NCI-H1694 (cell line): ENCODE measurements at places on chromosomes 7 and 10.
A peak's percentile ranks its signal among the peaks of the same experiment; 100 is the strongest.

DNA sequence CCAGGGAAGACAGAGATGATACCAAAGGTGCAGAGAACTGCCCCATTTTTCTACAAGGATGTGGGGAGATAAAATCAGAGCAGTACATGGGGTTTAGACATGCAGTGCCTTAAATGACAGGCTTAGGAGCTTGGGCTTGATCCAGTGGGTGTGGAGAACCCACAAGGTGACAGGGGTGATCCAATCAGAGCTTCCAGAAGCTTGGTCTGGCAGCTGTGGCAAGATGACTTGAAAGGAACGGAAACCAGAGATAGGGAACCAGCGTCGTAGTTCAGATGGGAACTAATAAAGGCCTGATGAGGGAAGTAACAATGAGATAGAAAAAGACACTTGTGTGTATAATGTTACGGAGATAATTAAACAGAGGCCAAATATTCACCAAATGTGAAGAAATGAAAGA is 80.7 kb downstream of the SLC37A3 start:
- no peak for DNase-seq

DNA sequence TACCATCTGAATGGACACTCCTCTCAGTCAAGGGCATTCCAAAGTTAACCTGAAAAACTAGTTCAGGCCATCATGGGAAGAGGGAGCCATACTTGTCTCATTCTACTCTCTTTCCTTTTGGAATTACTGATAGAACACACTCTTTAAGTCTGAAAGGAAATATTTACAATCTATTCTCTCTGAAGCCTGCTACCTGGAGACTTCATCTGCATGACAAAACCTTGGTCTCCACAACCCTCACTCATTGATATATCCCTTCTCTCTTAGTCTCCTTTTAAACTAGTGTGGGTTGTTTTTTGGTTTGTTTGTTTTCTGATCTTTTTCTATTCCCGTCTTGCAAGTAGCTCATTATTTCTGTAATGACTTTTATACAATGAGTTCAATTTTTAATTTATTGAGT is 169.5 kb downstream of the C1GALT1 start:
- DNase-seq, result no peak

- DNase-seq, result no peak
Observed at GRCh38 chr10:6151087-6151977, 51.4 kb upstream of the PFKFB3 start.

DNA sequence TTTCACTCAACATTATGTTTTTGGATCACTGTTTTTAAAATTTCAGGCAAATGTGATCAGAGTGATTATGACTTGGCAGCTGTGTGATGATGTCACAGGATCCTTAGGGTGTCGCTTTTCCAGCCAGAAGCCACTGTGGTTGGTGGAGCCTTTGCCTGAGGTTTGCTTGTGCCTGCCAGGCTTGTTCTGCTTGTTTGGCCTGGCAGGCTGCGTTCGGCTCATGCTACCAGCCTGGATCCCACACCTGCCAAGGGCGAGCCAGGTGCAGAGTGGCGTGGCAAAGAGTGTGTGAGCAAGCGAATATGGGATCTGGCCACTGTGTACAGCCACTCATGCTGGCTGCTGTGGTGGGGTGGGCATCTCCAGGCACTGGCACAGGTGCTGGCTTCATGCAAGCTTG is 55.7 kb downstream of the ADK start:
- no peak for DNase-seq

DNA sequence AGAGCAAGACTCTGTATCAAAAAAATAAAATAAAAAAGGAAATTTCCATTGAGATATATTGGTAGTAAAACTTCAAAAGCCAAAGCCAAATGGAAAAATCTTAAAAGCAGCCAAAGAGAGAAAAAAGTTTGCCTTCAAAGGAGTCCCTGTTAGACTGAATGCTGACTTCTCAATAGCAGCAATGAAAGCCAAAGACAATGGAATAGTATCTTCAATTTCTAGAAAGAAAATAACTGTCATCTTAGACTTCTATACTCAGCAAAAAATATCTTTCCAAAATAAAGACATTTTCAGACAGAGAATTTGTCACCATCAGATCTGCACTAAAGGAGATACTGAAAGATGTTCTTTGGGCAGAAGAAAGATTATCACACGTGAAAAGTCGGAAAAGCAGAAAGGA is 14.3 kb upstream of the OIT3 start:
- no peak for DNase-seq

DNA sequence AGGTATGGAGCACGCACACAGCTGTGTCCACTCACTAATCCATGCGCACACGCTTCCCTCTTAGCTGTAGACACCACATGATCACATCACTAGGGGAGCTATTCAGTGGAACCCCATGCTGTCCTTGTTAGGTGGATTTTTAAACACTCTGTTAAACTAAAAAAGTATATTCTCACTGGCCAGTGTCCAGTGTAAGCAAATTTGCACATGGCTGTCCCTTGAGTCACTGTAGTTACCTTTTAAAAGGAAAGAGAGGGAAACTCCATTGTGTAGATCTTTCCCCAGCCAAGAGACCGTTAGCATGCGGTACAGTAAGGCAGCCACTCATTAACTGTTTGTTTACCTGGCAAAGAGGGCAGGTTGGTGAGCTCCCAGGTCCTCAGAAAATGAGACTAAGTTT is 81.6 kb upstream of the INSYN2A start:
- DNase-seq, result no peak

DNA sequence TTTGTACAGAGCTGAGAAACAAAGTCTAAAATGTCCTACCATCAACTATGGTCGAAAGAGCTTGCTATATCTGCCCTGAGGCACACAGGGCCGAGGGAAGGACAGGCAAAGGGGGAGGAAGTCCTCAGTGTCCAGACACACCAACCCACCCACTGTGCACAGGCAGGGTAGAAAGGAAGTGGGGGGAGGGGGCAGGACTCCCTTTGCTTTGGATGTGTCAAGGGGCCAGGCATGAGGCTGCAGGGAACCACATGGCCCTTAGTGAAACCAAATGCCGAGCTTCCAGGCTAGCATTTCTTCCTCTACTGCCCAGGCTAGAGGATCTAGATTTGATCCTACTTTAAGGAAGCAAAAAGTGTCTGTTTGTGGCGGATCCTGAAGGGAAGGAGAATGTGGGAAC is 28.6 kb downstream of the KCNH2 start:
- DNase-seq, result no peak

- no peak for DNase-seq
Observed at GRCh38 chr10:124092250-124092859, 1.0 kb downstream of the CHST15 start.

- peak; percentile 52 for DNase-seq
Observed at GRCh38 chr7:38215735-38216670, 38.0 kb downstream of the STARD3NL start.

- no peak for DNase-seq
Observed at GRCh38 chr7:141053626-141054025, 20.2 kb upstream of the TMEM178B start.

GRCh38 chr7:102097601-102098161 is 189.0 kb upstream of the SH2B2 start:
- DNase-seq, result no peak

DNA sequence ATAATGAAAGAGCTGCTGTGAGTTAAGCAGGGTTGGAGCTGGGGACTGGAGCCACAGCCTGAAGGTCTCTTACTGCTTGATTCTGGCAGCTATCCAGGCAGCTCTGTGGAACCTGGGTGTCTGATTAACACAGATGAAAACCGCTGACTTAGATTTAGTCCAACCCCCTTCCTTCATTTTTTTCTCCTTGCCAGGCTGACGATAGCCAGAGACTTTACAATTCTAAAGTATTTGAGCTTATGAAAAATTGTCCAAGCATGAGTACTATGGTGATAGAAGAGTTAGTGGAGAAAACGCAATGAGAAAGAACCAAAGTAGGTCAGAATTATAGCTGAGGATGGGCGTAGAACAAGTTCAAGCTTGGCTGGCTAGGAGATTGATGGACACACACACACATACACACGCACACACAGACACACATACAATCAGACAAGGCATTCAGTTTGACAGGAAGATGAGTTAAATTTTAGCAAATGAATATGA is 13.5 kb upstream of the GPR85 start:
- no peak for DNase-seq

- peak; percentile 63 for DNase-seq
Observed at GRCh38 chr7:51430480-51431086, 114.0 kb upstream of the COBL start.

- no peak for DNase-seq
Observed at GRCh38 chr10:15735763-15736162, 16.0 kb upstream of the ITGA8 start.

DNA sequence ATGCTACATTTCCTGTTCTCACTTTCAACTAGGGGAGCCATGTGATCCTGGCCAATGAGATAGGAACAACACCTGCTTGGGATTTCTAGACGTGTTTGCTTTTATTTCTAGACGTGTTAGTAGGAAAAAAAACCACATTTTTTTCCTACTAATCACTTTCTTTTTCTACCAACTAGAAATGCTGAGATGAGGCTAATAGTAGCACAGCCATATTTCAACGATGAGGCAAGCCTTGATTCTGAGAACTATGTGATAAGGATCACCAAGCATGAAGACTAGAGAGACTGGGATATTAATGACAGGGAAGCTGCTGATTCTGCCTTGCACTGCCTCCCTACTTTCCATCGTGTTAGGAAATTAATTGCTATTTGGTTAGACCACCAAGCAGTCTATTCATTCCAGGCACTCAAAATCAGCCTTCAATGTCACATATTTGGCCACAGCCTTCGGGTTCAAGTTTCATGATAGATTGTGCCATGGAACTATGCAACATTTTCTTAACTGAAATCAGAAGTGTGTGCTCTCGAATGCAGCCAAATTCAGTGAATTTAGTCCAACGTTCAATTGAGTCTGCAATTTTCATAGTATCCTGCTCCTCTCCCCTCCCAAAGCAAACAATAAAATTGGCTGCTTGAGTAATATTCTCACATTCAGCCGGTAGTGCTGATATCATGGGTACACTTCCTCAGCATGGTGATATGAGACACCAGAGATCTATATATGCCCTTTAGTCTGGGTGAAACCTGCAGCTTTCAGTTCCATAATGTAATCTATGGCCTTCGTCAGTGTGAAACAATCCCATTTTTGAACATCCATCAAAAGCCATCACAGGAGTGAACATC is 98.1 kb downstream of the GPR37 start:
- no peak for DNase-seq

DNA sequence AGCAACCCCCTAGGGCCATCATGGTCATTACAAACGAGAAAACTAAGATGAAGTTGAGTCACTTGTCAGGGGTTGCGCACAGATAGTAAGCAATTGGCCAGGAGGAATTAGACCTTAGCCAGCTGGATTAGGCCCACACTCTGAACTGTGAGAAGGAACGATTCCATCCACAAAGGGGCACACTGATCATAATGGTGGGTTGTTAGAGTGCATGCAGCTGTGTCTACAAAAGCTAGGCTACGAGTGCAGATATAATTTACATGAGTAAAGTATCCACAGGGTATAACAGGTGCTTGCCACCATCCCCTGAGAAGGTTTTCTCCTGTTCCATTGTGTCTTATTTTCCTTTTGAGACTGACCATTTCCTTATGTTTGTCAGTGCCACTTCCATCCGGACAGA is 16.6 kb upstream of the FAM170B start:
- no peak for DNase-seq

- no peak for DNase-seq
Observed at GRCh38 chr7:45576249-45576929, 2.2 kb downstream of the ADCY1 start.

DNA sequence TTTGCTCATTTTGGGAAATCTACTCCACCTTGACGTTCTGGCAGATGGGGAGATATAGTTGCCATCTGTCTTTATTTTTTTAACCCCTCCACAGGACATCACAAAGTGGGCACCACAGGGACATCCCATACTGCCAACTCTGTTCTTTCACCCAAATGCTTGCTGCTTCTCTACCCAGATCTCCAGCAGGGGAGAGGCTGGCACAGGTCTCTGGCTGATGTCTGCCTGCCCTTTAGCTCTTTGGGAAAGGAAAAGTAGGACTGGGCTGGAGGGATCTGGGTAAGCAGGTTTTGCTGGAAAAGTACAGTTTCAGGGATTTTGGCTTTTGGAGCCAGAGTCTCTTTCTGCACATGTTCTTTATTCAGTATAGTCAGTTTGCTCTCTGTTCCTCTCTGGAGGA is 156.7 kb downstream of the ANLN start:
- peak; percentile 50 for DNase-seq

GRCh38 chr7:7742223-7742622 is 23.8 kb upstream of the RPA3 start:
- DNase-seq, result no peak

DNA sequence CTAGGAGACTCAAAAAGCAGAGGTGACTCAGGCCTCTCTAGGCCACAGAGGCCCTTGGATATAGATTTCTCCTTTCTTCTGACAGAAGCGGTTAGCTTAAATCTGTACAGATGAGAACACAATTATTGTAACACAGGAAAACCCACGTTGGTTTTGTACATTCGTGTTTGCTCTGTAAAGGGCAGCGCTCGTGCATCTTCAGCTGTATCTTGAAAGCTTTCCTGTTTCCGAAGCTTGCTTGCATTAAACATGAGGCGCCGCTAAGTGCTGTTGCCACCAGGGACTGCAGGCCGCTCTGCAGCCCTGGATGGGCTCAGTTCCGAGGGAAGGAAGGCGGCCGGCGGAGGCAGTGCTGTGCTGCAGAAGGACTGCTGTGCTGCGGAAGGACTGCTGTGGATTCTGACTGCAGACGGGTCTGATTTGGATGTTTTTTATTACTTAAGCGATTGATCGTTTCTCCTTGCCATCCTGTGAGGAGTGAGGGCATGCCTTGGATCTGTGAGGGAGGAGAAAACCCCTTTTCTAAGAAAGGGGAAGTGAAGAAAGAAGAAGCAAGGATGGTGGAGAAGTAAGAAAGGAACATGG is 53.3 kb downstream of the FHIP2A start:
- no peak for DNase-seq

DNA sequence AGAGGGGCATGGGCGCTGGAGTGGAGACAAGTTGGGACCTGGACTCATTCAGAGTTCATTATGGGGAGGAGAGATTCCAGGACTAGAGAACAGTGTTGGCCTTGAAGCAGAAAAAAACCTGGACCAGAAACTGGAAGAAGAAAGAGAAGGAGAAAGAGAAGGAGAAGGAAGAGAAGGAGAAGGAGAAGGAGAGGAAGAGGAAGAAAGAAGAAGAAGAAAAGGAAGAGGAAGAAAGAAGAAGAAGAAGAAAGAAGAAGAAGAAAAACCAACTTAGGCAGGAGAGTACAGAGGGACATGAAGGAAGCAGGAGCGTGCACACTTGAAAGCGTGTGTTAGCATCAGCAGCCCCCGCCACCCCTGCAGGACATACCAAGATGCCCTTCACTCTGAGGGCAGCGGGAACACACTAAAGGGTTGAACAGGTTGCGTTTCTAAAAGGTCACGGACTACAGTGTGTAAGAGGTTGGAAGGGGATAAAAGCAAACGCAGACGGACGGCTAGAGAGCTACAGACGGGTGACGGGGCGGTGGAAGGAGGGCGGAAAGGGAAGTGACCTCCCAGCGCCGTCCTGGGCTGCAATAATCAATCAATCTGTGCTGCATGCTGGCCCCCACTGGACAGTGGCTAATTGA is 95.3 kb downstream of the SEC61G start:
- DNase-seq, result no peak

DNA sequence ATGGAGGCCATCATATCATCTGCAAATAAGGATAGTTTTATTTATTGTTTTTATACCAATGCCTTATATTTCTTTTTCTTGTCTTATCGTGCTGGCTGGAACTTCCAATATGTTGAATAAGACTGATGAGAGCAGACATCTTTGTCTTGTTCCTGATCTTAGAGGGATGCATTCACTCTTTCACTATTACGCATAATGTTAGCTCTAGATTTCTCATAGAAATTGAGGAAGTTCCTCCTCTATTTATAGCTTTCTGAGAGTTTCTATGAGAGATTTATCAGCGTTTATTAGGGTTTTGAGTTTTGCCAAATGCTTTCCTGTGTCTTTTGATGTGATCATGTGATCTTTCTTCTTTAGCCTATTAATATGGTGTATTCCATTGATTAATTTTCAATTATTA is 49.3 kb downstream of the COL28A1 start:
- DNase-seq, result no peak

GRCh38 chr10:71068861-71069271 is 143.5 kb upstream of the UNC5B start:
- no peak for DNase-seq
